Spinal cord (tissue), 10 donors: ENCODE measurements at places on chromosomes 2 and 18.

DNA sequence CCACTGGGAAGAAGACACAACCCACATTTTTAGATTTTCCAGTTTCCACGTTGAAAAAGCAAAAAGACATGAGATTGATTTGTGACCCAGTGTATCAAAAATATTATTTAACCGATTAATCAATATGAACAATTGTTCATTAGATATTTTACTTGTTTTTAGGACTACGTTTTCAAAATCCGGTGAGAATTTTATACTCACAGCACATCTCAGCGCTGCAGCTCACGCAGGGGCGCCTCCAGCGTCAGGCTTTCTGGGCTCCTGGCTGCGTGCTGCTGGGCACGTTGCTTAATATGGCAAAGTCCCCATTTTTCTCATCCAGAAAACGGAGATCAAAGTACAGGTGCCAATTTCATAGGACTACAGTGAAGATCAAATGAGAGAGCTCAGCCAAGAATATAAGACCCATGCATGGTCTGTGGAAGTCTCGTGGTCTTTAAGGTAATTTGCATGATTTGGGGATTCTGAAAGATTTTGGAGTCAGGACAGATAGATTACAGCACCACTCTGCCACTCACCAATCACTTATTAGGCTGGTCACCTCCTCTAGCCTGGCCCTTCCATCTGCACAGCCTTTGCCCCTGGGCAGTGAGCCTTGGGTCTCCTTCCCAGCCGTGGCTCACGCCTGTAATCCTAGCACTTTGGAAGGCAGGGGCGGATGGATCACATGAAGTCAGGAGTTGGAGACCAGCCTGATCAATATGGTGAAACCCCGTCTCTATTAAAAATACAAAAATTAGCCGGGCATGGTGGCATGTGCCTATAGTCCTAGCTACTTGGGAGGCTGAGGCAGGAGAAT, 36.2 kb downstream of the PTPN18 start:
- H3K27ac ChIP-seq = peak overlapping the region; percentile 75
- no peaks in the 10 kb centered on the region for H3K27me3 ChIP-seq

- no peaks in the 10 kb centered on the region for H3K27me3 ChIP-seq
- DNase-seq = no peak
- H3K4me3 ChIP-seq = no peak overlapping the region
- H3K4me1 ChIP-seq = no peaks in the 10 kb centered on the region
These were observed 1024.9 kb downstream of the BCL11A start for GRCh38 chr2:59528525-59528924.

DNA sequence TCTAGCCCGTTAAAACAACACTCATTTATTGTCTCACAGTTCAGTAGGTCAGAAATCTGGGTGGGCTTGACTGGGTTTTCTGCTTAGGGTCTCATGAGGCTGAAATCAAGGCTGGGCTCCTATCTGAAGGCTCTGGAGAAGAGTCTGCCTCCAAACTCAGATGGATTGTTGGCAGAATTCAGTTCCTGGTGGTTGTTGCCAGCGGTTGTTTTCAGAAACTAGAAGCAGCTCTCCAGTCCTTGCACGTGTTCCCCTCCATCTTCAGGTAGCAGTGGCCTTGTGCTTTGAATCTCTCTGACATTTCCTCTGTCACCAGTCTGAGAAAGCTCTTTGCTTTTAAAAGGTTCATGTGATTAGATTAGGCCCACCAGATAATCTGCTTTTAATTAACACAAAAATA, 20.1 kb upstream of the FN1 start:
- H3K27ac ChIP-seq = no peak overlapping the region
- H3K4me1 ChIP-seq = no peaks in the 10 kb centered on the region
- no peak overlapping the region for H3K4me3 ChIP-seq
- H3K36me3 ChIP-seq = no peaks in the 10 kb centered on the region
- DNase-seq = no peak

DNA sequence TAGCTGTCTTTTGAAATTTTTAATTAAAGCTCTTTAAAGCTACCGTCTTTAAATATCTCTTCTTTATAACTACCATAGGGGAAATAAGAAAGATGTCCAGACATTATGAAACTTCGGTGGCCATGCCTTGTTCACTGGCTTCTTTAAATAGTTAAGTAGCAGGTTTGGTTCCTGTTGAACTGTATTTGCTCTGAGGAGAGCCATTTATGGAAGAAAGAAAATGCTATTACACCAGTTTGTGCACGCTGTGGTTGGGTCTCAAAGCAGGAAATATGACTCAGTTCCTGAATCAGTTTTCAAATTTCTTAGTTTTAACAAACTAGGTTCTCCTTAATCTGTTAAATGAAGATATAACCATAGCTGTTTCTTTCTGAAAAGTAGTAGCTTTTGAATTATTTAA, 12.2 kb downstream of the ARPC2 start:
- no peaks in the 10 kb centered on the region for H3K27me3 ChIP-seq
- no peak overlapping the region for H3K27ac ChIP-seq
- H3K36me3 ChIP-seq = peaks cover 46% of the 10 kb centered on the region
- H3K4me1 ChIP-seq = no peaks in the 10 kb centered on the region
- no peak overlapping the region for H3K4me3 ChIP-seq

DNA sequence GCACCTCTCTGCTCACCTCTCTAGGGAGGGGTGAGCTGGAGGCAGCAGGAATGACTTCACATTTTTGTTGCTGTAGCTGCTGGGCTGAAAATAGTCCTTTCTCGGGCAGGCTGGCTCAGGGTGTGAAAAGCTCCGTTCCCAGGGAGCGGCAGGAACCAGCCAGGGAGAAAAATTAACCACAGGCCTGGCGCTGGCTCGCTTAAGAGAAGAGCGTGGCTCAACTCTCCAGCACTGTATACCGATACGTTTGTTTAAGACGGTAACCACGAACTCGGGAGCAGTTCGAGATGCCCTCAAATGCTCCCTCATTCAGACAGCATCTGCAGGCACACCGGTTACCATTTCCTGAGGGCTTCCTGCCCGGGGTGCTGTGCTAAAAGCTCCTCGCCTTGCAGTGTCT, 129.6 kb downstream of the CELF4 start:
- DNase-seq = no peak
- H3K4me3 ChIP-seq = no peak overlapping the region
- peaks cover 32% of the 10 kb centered on the region for H3K4me1 ChIP-seq
- H3K27me3 ChIP-seq = no peaks in the 10 kb centered on the region
- H3K36me3 ChIP-seq = no peaks in the 10 kb centered on the region

- no peak overlapping the region for H3K27ac ChIP-seq
- H3K4me3 ChIP-seq = no peak overlapping the region
- no peaks in the 10 kb centered on the region for H3K36me3 ChIP-seq
- no peak for DNase-seq
These were observed 36.8 kb upstream of the APCDD1 start for GRCh38 chr18:10417664-10418063.

DNA sequence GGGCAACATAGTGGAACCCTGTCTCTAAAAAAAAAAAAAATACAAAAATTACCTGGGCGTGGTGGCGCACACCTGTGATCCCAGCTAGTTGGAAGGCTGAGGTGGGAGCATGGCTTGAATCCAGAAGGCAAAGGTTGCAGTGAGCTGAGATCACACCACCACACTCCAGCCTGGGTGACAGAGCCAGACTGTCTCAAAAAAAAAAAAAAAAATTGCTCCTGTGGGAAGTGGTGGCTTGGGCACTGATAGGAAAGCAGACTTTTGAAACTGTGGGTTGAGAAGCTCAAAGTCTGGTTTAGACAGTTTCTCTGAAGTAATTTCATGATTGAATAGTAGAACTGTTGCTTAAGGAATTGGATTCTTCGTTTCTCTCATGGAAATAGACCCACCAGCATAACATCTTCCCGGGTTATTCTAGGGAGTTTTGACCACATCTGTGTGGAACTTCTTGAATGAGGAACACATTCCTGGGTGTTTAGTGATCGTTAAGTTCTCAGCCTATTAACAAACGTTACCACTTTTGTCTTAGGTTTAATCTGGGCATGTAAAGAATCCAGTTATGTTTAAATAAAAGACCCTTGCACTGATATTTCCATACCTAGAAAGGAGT, 33.5 kb downstream of the GRHL1 start:
- no peak overlapping the region for H3K4me3 ChIP-seq
- no peak for DNase-seq
- no peak overlapping the region for H3K27ac ChIP-seq
- H3K4me1 ChIP-seq = no peaks in the 10 kb centered on the region
- H3K27me3 ChIP-seq = no peaks in the 10 kb centered on the region

DNA sequence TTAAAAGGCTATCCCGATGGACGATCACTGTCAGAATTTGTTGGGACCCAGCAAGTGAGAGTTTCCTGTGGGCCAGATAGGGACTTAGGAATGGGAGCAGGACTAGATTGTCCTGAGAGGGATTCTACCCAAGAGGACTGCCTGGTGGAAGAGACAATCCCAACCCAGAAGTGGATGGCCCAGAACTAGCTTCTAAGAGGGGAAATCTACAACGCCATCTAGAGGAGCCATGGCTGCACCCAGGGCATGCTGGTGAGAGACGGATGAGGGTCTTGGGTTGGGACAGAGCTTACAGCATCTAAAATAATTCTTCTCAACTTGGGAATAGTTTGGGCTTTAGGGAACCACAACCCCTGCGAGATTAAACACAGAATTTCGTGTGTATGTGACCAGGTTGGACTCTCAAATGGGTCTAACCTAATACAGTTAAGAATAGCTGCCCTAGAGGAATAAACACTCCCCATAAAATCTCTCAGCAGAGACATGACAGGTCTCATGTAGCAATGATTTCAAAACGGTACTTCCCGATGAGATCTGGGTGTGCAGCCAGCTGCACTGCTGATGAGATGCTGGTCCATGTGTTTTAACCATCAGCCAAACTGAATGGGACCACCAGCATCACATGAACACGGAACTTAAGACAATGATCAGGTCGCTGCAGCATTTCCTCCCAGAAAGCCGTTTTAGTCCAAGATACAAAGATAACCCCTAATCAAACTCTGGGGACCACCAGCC, 50.8 kb downstream of the CCBE1 start:
- DNase-seq = no peak
- no peaks in the 10 kb centered on the region for H3K27me3 ChIP-seq
- no peak overlapping the region for H3K4me3 ChIP-seq
- no peak overlapping the region for H3K27ac ChIP-seq
- no peaks in the 10 kb centered on the region for H3K4me1 ChIP-seq

DNA sequence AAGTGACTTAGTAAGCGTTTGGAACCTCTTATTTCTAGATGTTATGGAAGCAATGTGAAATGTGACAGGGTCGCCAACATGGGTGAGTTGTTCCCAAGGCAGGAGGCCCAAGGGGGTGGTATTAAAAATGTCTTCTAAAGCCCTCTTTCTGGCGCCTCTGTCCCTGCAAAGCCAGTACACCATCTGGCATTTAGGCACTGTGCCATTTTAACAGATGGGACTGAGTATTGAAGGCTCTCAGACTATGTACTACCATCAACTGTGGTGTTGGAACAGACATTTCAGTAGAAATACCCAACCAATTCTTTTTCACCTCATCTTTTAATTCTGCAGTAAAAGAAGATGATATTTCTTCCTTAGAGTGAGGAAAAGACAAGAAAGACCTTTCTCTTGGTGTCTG, 384.5 kb upstream of the MMADHC start:
- no peak overlapping the region for H3K27ac ChIP-seq
- H3K4me1 ChIP-seq = no peaks in the 10 kb centered on the region
- no peaks in the 10 kb centered on the region for H3K36me3 ChIP-seq
- H3K27me3 ChIP-seq = no peaks in the 10 kb centered on the region

DNA sequence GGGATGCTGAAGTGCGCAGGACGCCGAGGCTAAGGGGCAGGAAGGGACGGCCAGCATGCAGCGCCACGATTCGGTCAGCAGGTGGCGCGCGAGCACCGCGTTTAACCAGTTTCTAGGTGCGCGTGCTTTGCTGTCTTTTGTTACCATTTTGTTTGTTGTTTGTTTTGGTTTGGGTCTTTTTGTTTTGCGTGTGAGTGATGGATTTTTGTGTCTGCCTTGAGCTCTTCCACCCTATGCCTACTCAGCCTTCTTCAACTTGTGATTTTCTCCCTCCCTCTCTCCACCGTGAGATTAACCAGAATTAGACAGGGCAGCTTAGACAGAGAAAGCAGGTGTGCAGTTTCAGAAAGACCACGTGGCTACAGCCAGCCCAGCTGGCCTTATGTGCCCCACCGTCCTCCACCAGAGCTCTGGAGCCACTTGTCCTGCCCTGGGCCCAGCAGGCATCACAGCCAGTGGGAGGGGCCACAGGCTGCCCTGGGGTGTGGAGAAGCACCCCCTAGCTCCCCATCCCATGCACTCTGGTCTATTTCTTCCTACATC, 180.2 kb downstream of the RNF144A start:
- H3K4me1 ChIP-seq = peaks cover 12% of the 10 kb centered on the region
- no peak overlapping the region for H3K4me3 ChIP-seq
- peak; percentile 68 for DNase-seq
- H3K36me3 ChIP-seq = no peaks in the 10 kb centered on the region
- H3K27ac ChIP-seq = no peak overlapping the region

DNA sequence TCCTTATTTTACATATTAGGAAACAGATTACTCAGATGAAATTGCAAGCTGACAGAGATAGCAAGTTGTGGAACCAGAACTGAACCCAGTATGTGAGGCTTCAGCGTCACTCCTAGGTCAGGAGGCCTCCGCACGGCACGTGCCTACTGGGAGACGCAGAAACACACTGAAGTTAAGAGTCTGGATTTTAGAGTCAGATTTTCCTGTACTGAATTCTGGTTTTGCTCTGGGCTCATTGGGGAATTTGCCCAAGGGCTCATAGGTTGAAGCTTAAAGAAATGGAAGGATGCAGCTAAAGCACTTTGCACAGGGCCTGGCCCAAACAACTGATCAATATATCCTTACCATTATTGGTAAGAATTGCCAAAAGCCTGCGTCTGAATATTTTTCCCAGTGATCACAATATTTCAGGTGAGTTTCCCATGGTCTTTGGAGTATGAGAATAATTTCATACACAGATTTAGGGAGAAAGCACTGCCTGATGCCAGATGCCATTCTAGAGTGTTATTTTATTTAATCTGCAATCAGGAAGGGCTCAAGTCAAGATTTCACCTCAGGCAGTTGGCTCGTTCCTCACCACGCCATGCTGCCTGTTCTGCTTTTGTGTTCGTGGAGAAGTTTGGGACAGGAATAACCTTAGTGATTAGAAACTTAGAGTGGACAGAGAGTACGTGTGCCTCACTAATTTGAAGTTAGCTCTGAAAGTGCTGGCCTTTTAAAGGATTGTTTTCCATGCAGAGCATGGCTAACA, 331.9 kb downstream of the MYCN start:
- no peak overlapping the region for H3K4me3 ChIP-seq
- no peaks in the 10 kb centered on the region for H3K36me3 ChIP-seq
- DNase-seq = no peak
- no peaks in the 10 kb centered on the region for H3K27me3 ChIP-seq
- H3K4me1 ChIP-seq = no peaks in the 10 kb centered on the region

GRCh38 chr2:24774373-24774772, 18.8 kb downstream of the PTRHD1 start:
- H3K27ac ChIP-seq = no peak overlapping the region
- no peaks in the 10 kb centered on the region for H3K36me3 ChIP-seq
- no peaks in the 10 kb centered on the region for H3K4me1 ChIP-seq
- H3K27me3 ChIP-seq = no peaks in the 10 kb centered on the region
- no peak overlapping the region for H3K4me3 ChIP-seq

- no peak overlapping the region for H3K4me3 ChIP-seq
- no peak for DNase-seq
- no peaks in the 10 kb centered on the region for H3K36me3 ChIP-seq
- no peaks in the 10 kb centered on the region for H3K4me1 ChIP-seq
These were observed 257.9 kb downstream of the DYSF start for GRCh38 chr2:71711133-71711855.

GRCh38 chr18:49997558-49997957, 184.2 kb upstream of the ACAA2 start:
- no peak for DNase-seq
- no peak overlapping the region for H3K27ac ChIP-seq
- no peaks in the 10 kb centered on the region for H3K36me3 ChIP-seq
- no peak overlapping the region for H3K4me3 ChIP-seq
- H3K4me1 ChIP-seq = peaks cover 3% of the 10 kb centered on the region
